ENCODE measurements at places on chromosomes 4 and X.

DNA sequence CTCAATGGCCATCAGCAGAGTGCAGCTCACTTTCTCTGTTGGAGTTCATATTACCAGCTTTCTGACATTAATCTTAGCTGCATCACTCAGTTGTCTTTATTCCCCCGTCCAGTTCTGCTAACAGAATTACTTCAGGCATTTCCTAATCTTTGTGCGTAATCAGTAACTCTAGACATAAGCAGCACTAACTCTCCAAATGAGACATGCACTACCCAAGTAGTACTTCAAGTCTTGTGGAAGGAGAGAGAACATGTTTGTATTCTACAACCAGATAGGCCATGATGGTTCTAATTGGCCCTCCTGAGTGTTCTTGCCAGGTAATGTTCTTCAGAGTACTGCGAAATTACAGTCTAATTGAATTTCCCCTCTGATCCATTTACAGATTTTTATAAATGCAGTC lies 448.5 kb upstream of the RPS6KA3 start:
- no peak for DNase-seq

DNA sequence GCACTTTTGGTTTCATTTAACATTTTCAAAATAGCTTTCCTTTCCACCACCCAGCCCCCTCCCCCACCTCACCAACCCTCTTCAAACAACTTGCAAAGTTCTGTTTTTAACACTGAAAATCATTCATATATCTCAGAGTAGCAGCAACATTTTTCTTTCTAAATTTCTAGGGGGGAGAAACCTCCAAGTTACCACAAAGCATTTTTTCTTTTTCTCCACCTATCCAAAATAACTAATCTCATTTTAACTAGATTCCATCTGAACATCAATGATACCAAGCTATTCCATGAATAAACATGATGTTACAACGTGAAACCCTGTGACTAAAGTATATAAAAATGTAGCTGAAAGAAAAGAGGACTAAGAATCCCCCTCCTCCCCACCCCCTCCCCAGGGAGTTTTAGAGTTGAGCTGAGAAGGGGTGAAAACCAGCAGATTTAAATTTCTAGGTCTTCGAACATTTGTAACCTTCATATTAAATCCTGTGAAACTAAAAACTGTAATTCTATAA lies 5.2 kb downstream of the LDB2 start:
- DNase-seq = no peak

DNA sequence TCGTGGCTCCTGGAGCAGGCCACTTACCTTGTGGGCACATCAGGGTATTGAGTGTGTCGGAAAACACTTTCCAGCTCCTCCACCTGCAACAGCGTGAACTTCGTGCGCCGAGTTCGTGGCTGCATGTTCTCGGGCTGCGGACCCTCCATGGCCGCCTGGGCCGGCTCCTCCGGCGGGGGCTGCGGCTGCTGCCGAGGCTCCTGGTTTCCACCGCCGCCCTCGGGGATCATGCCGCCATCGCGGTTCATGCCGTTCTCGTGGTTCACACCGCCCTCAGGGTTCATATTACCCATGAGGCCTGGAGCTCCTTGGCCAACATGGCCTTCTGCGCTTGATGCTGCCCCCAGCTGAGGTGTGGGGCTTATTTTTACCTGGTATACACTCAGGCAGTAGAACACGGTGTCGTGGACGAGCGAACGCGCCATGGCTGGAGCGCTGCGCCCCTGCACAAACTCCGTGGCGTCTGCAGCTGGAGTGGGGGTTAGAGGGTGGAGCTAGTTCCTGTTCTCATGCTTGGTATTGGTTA lies at the start of gene RHOXF1:
RHOXF1 (minus strand) TSS at position 476 of the 526 bp plus-strand sequence; CDS start at position 425, 51 bp downstream.
- no peak for DNase-seq

DNA sequence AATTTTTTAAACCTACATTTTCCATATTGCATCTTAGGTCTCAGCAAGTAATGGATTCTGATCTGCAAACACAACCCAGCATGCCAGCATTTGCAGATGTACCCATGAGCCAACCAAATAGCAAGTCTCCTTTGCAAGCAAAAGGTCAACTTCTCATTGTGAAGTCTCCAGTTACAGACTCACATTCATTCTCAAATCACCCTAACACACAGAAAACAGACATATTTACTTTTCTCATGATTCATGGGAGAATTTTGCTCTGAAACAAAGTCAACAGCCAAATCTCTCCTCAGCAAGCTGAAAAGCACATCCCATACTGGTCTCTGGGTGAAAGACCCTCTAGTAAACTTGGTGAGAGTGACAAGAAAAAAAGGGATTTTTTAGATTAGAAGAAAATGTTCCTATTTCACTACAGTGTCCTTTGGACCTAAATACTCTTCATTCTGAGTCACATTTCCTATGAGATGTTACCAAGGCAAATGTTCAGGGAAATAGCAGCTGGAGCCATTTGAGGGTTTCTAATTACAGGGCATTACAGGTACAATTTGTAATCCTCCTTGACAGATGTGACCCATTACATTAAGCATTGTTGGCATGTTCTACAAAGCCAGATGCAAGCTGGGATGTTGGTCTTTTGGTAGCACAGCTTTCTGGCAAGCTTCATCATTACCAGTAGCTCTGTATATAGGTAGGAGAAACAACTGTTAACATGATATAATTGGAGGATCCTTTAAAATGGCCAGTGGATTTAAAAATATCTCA lies 383.3 kb downstream of the SMARCA1 start:
- no peak for DNase-seq

- DNase-seq = no peak
Observed at GRCh38 chr4:98728871-98729270, 70.5 kb upstream of the TSPAN5 start.

- no peak for DNase-seq
Observed at GRCh38 chr4:184442314-184442635, 32.1 kb downstream of the IRF2 start.

DNA sequence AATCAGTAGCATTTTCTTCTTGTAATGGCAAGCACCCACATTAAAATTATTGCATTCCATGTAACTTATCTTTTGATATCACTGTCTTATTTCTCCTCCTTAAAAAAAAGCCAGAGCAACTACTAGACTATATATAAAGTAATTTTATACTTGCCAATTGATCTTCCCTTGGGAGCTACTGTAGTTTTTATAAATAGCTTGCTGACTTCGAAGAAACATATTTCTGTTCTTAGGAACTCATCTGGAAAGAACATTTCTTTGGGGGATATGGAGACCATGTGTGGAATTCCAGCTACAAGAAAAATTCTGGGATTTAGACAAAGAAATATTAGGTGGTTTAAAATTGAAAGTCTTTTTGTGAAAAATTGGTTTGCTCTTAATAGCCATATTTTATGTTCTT lies 94.9 kb downstream of the BMPR1B start:
- DNase-seq = no peak

DNA sequence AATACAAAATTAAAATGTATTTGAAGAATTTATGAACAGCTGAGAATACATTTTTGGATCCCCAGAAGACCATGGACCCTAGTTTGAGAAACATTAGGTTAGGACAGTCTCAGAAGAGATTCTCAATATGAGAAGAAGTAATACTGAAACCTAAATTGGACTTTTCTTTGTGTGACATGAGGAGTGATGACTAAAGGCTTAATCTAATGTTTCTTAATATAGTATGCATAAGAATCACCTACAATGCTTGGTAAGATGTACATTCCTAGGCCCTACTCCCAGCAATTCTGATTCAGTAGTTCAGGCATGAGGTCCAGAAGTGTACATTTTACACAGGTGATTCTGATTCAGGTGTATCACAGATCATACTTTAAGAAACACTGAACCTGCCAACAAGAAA lies 31.6 kb upstream of the HUWE1 start:
- DNase-seq = no peak

DNA sequence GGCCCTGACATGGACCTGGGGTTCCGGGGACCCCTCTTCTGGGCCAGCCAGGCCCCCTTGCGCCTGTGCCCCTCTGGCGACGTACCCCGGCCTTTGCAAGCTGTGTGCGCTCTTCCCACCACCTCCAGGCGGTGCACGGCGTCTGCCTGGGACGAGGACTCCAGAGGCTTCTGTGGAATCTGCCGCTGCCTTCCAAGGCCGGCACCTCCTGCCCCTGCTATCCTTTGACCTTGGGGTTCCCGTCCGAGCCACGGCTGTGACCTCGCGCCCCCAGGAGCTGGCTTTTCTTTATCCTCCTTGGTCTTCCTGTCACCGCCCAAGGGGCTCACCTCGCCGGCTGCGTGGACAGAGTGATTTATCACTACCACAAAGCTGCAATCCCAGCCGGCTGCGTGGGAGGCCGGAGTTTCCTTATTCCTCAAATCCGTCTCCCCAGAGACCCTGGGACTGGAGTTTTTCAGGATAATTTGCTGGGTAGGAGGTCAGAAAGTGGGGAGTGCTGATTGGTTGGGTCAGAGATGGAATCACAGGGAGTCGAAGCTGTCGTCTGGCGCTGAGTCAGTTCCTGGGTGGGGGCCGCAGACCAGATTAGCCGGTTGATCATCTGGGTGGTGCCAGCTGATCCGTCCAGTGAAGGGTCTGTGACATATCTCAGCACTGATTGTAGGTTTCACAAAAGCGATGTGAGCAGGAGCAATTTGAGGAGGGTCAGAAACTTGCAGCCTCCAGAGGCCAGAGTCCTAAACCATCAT lies 19.8 kb upstream of the PLCXD1 start:
- DNase-seq = no peak

DNA sequence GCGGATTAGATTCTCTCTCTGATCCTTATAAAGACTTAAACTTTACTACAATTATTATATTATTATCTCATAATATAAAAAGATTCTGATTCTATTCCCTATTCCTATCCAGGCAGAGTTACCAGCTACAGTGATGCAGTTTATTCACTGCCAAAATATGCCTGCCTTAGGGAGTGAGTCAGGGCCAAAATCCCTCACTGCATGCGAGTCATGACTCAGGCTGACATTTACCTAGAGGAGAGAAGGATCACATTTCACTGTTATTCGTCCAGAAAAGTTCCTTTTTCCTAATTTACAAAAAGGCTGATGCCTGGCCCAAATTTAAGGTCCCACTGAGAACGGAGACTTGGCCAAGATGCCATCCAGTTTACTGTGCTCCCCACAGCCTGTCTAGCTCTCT lies 168.5 kb upstream of the LDB2 start:
- no peak for DNase-seq

GRCh38 chr4:87055311-87055710 lies 120.5 kb downstream of the AFF1 start:
- no peak for DNase-seq

- DNase-seq = no peak
Observed at GRCh38 chrX:114071412-114071811, 512.5 kb upstream of the HTR2C start.

- DNase-seq = no peak
Observed at GRCh38 chr4:128827296-128827695, 17.8 kb downstream of the JADE1 start.

DNA sequence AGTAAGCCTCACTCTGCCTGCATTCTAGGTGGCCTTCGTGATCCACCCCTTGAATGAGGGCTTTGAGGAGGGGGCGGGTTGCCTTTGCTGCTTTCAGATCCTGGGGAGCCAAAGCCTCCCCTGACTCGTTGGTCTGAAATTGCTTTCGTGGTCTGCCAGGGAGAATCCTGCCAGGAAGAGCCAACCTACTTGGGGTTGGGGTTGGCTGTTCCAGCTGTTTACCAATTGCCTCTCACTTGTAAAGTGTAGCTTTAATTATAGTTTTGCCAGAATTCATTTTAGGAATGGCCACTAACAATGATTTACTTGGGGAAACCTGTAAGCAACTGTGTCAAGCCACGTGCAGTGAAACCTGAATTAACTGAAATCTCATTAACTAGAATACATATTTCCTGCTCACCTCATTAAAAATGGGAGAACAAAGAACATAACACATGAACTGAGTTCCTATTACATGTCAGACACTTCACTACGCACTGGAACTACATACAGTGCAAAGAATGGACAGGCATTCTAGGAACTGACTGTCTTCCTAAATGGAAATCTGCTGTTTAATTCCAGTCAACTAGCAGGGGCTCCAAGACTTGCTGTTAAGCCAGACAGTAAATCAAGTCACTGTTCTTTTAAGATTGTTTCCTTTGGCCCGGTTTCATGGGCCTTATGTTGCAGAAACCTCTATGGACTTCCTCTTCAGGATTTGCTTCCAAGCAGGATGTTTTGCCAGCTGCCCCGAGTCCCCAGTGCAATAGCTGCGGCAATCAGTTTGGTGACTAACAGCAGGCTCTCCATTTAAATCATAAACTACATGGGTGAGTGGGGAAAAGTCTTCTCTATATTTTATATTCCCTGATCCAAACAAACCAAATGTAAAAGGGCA lies 16.4 kb upstream of the NKRF start:
- no peak for DNase-seq

DNA sequence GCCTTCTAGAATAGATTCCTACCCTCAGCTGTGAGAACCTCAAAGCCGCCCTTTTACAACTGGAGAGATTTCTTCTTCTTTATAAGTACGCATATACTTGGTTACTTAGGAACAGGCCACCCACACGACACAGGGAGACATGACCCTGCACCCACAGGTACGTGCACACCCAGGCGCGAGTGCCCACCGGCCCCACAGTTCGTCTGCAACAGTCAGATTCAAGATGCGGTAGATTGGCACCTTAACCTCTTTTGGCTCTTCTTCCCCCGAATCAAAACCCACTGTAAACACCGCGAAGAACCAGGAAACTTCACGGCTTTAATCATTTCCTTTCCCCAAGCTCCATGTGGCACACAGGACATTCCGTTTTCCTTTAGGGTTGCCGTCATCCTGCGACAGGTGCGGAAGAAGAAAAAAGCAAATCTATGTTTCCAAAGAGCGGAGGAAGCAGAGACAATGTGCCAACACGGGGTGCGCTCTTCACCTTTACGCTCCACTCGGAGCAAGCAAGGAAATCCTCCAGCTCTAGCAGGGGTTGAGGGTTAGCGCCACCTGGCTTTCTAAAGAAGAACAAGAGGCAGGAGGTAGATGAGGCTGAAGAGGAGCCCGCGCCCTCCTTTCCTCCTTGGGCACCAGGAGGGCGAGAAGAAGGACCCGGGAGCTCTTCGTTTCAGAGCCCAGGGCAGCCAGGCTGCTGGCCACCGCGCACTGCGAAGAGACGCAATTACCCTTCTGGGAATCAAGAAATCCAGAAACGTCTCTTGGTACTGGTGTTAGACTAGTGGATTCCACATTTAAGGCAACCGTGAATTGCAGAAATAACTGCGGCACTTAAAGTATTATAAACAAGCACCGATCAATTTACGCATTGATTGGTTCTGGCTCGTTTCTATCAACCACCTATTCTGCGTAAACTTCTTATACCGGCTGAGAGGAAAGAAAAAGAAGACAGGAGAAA lies 35.7 kb downstream of the HAND2 start:
- DNase-seq = no peak

DNA sequence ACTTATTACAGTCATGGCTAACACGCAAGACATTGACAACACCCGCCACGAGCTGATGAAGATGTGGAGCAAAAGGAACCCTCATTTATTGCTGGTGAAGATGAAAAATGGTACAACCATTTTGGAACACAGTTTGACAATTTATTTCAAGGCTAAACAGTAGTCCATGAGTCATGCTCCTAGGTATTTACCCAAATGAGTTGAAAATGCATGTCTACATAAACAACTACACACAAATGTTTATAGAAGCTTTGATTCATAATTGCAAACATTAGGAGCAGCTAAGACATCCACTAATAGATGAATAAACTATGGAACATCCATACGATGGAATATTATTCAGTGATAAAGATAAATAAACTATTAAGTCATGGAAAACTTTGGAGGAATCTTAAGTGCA lies 580.1 kb downstream of the RAPGEF2 start:
- no peak for DNase-seq

GRCh38 chr4:153183146-153183545 lies 21.1 kb upstream of the TRIM2 start:
- no peak for DNase-seq

GRCh38 chr4:165915215-165915614 lies 42.2 kb downstream of the TLL1 start:
- DNase-seq = no peak
